ENCODE measurements at places on chromosomes 13 and 19.

DNA sequence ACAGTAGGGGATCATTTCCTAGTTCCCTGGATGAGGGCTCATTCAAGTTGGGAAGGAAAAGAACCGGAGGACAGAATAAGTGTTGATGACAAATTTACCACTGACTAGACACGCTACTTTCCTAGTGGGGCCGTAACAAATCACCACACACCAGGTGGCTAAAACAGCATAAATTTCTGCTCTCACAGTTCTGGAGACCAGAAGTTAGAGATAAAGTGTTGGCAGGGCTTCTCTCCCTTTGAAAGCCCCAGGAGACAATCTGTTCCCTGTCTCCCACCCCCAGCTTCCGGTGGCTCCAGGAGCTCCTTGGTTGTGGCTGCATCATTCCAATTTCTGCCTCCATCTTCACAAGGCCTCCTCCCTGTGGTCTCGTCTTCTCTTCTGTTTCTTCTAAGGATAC lies 65.4 kb upstream of the ARGLU1 start:
- no peak for DNase-seq

DNA sequence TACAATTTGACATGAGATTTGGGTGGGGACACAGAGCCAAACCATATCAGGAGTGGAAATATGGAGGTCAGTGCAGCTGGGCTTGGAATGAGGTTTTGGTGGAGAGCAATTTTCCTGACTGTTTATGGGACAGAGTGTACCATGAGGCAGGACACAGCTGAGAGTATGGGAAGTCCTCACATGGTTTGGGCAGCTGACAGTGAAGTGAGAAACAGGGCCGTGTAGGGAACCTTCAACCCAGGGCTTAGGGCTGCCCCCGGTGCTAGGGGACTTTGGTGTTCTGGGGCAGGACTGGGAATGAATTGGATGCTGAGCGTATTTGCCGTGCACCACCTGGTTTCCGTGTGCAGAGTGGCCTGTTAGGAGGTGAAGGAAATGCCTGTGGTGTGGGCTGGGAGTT lies 6.1 kb downstream of the ZNF548 start:
- DNase-seq = no peak

DNA sequence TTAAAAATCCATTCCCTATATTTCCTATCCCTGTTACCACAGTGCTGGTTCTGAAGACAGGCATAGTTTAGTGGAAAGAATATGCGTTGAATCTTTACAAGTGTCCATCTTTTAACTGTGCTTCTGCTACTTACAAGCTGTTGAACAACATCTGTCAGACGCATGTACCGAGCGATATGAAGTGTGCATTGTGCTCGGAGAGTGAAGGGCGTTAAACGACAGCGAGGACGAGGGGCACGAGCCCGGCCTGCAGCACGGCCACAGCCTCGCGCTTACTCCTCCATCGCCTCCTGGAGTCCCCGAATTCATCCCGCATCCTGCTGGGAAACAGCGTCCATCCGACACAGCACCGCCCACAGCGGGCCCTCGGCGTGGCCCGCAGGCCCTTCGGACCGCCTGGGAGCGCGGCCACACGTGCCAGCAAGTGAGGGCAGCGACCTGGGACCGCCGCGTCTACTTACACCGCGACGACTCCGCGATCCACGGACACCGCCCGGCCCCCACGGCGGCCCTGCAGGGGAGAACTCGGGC lies 514 bp downstream of the PCID2 start:
- no peak for DNase-seq

DNA sequence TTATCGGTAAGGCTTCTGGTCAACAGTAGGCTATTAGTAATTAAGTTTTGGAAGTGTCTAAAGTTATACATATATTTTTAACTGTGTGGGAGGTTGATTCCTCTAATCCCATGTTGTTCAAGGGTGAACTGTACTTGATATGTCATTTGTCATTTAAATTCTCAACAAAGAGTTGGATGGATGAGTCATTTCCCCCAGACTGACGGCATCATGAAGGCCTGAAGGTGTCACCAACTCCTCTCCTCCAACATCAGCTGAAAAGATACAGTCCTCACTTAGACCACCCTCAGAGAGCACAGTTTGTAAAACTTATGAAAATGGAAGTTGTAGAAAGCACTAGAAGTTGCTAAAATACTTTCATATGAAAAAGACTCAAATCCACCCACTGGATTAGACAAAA lies 48.8 kb downstream of the DCLK1 start:
- no peak for DNase-seq

- no peak for DNase-seq
These were observed 491.0 kb downstream of the FGF9 start for GRCh38 chr13:22161871-22162270.

- no peak for DNase-seq
These were observed 58.5 kb downstream of the DGKH start for GRCh38 chr13:42106998-42107397.

DNA sequence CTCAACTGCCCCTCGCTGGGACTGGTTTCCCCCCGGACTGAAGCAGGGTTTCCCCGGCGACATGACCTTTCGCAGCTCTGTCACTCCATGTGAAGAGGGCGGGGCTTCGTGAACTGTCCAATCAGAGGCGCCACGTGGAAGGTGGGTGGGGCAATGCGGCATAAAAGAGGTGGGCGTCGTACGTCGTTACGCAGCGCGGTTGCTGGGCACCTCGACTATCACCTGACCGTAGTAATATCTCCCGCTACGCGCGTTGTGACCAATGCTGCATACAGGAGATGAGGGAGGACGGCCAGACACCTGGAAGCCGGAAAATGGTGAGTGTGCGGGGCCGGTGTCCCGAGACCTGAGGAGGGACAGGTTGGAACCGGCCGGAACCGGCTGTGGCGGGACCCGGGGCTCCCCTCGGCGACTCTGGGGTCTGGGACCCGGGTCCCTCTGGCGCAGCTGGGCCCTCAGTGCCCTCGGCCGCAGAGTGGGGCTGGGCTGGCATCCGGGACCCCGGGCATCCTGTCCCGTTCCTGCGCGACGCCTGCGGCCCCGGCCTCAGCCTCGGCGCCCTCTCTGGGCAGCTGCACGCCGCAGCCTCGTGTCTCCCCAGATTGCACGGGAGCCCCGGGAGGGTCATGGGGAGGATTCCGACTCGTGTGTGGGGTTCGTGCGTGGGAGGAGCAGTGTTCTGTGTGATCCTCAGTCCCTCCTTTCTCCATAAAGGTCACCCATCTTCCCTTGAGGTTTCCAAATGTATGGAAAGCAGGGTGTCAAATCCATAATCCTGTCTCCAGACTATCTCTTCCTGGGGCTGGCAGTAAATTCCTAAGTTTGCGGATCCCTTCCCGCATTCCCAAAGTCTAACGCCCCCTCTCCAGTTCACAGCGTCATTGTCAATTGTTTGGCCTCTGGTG lies 32.2 kb downstream of the ZNF136 start:
- peak; percentile 96 for DNase-seq

GRCh38 chr19:35468637-35469036 lies 20.6 kb downstream of the FFAR2 start:
- DNase-seq = peak; percentile 58

DNA sequence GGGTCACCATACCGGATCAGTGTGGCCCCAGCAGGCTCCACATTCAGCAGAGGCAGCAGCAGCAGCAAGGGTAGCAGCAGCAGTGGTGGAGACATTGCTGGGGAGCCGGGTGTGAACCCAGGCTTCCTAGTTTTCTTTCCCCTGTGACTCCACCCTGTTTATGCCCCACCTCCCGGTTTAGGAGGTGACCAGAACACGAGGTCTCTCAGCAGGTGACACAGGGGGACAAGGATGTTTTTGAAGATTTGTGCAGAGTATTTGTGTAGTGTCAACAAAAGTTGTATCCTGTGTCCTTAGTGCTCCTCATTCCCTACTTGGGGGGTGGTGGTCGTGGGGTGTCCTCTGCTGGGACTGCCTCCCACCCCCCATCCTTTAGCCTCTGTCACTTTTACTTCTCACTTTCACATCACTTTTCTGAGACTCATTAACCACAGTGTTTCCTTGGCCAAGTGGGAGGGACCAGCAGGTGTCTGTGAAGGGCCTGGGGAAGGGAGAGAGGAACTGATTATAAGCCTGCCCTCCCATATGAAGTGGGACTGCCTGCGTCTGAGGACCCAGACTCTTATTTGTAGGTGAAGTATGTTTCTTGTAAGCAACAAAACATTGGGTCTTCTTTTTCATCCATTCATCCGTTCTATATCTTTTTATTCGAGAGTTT lies 15.6 kb upstream of the KCNC3 start:
- DNase-seq = peak; percentile 58

GRCh38 chr19:5358173-5358800 lies 17.7 kb upstream of the PTPRS start:
- no peak for DNase-seq

- DNase-seq = no peak
These were observed 29.2 kb downstream of the PHF11 start for GRCh38 chr13:49524740-49525501.

DNA sequence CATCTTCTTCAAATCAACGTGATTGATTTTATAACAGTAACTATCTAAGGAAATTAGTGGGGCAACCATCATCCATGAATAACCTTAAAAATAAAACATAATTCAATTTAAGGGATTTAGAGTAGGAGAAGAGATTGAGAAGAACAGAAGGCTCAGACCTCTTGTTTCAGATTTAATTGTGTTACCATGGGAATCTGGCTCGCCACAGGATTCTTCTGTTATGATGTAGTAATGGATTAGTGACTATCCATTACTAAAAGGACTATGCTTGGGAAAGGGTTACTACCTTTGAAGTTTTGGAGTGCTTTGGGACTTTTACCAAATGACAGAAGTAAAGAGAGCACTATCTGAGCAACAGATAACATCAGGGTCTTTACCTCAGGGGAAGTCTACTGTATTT lies 13.2 kb downstream of the FREM2 start:
- no peak for DNase-seq

DNA sequence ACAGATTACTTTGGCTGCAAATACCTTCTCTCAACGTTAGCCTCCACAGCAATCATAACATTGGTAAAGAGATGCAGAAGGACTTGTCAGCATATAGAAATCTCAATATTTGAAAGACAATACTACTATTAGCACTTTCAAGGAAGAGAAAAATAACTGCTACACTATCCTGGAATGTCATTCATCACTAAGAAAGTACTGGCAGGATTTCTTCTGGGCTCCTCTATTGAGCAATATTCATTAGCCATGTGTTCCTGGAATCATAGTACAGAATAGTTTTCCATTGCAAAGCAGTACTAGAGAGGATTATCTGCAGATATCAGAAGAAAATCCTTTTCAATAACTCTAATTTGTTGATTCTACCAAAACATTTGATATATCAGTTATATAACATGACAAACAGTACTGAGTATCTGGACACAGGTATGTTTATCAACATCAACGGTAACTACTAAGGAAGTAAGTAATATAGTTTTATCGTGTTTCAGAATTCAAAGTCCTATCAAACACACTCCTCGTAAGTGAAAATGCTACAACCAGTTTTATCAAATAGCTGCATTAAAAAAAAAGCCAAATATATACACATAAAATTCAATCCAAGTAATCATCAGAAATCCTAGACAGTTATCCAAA lies 27.3 kb downstream of the INTS6 start:
- no peak for DNase-seq

DNA sequence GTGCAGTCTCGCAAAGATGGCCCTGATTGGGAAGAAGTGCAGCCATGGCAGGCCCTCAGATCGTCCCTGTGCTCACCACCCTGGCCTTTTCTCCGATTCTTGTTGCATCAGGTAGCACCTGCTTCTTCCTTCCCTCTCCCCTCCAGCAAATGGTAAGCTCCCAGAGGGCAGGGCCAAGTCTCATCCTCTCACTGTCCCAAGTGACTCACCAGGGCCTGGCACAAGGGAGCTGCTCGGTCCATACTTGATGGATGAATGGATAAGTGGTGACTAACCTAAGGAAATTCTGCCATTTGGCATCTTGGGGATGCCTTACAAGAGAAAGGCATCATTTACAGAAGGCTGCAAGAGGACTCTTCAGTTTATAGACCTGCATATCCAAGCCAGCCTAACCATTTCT lies 84.9 kb downstream of the ZIC5 start:
- no peak for DNase-seq

GRCh38 chr13:89695343-89696257 lies 1651.9 kb upstream of the MIR17HG start:
- DNase-seq = peak; percentile 45
